ENCODE measurements at places on chromosomes 1 and 21. TPM values are rescaled to one million over a fixed set of nuclear protein-coding genes. Genes with fewer than 3 reads are reported as not detected.

- DNase-seq = no peak
Observed at GRCh38 chr1:169240449-169241232, 127.0 kb downstream of the NME7 start.

- no peak for DNase-seq
Observed at GRCh38 chr1:175404177-175404576, 211.6 kb upstream of the KIAA0040 start.

LDLRAD1 gene
- total RNA-seq = not detected

DNA sequence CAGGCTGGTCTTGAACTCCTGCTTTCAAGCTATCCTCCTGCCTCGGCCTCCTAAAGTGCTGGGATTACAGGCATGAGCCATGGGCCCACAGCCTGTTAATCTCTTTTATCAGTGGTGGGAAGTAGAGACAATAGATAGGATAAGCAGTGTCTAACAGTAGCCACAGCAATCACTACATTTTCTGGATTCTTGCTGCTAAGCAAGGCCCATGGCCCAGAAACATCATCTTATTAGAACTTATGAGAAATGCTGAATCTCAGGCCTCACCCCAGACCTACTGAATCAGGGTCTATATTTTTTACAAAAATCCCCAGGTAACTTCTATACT is 29.7 kb downstream of the IGFN1 start:
- DNase-seq = no peak

- no peak for DNase-seq
Observed at GRCh38 chr1:156048663-156049258, 4.8 kb downstream of the UBQLN4 start.

DNA sequence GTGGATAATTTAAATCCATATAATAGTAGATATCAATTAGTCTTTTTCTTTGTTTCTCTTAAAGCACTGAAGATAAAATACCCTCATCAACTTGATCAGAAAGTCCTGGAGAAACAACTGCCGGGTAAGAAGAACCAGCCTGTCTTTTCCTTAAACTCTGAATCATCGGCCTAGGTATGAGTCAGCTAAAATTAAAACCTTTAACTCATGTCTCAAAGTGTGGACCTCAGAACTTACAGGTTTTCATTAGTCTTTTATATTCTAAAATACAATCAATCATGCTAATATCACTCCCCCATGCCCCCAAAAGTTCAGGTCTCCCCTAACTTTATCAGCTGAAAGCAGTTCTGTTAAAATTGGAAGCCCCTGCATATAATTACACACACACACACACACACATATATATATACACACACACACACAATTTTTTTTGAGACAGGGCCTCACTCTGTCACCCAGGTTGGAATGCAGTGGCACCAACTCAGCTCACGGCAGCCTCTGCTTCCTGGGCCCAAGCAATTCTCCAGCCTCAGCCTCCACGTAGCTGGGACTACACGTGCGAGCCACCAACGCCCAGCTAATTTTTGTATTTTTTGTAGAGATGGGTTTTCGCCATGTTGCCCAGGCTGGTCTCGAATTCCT is 61.3 kb downstream of the B3GALNT2 start:
- DNase-seq = no peak

EDN2 gene
- total RNA-seq = 0.22 TPM

- no peak for DNase-seq
Observed at GRCh38 chr1:244302876-244303609, 148.7 kb downstream of the ADSS2 start.

ZBTB37 gene
- 12.0 TPM for total RNA-seq

SLC6A17 gene
- 0.46 TPM for total RNA-seq

GRCh38 chr1:110065841-110066240 is 4.6 kb downstream of the ALX3 start:
- DNase-seq = no peak

- no peak for DNase-seq
Observed at GRCh38 chr1:63051886-63052285, 268.0 kb downstream of the ATG4C start.

DNA sequence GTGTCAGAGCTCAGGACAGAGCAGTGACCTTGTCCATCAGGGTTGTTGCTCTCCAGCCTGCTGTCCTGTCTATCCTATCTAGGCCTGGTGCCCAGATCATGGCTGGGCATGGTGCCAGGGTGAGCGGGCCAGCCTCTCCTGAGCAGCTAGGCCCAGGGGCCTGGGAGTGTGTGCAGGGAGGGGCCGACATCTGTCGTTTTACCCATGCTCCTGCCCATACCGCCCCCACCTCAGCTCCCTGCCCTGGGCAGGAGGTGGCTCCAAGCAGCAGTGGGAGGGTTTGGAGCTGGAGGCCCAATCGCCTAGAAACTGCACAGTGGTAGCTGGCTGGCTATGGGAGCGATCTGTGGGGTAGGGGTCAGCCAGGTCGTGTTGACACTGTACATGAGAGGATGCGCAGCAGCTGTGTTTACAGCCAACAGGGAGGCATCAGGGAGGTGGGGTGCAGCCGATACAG is 6.5 kb downstream of the INSRR start:
- DNase-seq = no peak

DNA sequence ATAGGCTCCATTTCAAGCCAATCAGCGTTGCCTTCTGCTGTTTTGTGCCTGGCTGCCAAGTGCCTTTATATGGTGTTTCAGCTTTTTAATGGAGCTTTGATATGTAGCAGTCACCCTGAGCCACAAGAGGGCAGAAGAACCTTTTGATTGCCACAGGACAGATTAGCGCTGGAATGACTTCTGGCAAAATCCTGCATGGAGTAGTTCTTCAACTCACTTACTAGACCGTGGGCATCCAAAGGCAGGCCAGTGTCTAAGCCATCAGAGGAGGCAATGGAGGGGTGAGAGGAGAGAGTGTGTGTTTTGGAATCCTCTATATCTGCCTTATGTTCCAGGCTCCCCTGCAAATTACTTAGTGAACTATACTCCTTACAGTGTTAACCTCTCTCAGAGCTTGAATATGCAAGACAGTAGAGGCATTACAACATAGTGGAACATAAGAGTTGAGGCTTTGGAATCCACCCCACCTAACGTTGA is 56.2 kb downstream of the ST3GAL3 start:
- peak; percentile 76 for DNase-seq

CYP4Z1 gene
- total RNA-seq = not detected

DNA sequence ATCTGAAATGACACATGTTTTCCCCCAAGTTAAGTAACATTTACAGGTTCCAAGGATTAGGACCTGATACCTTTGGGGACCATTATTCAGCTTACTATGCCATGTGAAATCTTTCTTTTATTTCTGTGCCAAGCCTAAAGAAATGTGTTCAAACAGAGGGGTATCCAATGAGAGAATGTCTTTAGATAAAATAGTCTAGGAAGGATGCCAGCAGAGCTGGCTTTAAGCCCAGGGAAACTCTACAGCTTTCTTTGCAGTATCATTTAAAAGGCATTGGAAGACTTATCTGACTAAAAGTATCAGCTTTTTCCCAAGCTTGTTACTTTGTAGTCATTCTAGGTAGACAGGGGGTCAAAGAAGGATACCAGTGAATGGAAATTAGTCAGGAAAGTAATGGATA is 860.4 kb downstream of the PLA2G4A start:
- no peak for DNase-seq

DNA sequence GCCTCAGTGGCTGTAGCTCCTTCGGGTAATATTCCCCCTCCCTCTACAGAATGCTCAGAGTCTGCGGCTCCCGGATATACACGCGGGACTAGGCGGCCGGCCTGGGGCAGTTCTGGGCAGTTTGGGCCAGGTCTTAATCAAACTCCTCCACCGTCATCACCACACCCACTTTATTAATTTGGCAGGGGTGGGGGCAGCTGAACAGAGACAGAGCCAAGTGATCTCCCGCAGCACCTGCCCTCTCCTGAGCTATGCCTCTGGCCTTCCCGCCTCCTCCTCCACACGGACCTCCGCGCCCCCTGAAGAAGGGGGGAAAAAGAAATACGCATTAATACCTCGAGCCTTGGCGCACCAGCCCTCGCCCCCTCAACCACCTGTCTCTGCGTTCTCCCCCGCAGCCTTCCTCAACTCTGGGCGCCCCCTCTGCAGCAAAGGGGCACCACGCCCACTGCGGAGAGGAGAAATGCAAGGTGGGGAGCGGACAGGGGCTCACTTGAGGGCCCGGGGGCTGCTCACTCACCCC is 42.6 kb downstream of the CD34 start:
- DNase-seq = no peak

DNA sequence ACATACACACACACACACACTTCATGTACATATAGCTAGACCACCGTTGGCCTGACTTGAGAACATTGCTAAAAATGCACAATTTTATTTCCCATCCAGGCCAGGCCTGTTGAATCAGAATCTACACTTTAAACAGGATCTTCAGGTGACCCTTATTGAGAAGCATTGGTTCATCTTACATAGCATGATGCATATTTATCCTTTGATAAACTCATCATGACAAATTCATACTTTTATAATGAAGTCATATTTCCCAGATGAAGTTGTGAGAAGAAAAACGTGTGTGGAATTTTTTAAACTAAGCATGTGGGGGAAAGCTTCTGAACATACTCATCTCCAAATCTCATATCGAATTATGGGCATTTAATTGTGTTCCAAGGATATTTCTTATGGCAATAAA is 877.7 kb downstream of the MRPL39 start:
- no peak for DNase-seq

DNA sequence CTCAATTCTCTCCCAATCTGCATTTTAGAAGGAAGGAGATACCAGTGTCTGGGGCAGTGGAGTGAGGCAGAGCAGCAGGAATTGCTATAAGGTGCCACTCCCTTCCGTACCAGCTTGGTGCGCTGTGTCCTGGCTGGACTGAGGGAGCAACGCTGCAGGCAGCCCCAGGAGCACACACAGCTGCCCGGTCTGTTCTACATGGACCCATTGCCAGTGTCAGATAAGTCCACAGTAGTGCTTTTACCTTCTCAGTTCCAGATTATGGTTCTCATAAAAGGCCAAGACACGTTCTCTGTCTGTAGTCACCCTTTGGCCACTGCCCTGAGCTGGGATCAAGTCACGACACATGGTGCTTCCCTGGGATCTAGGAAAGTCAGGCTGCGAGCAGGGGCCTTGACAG is 44.1 kb upstream of the BARHL2 start:
- DNase-seq = peak; percentile 29

Measured in H9 (cell line).